PC-9 (cell line): ENCODE measurements at places on chromosomes 11 and 22.

GRCh38 chr11:86438685-86439084, 64.0 kb downstream of the CCDC81 start:
- DNase-seq = no peak

- no peak for DNase-seq
These were observed 1.5 kb upstream of the TAF10 start for GRCh38 chr11:6613496-6613895.

DNA sequence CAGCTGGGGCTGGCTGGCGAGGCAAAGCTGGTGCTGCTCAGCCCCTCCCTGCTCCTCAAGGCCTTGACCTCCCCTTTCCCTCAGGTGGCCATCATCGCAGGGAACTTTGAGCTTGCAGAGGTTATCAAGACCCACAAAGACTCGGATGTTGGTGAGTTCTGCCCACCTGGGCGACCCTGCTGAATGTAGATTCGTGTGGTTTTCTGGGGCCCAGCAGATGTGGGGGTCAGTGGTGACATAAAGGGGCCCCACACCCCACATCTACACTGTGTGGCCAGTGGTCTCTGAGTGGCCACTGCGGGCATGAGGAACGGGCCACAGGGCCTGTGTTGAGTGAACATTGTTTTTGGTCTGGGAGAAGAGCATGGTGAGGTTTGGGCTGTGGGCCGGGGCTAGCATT, 11.9 kb downstream of the SHANK3 start:
- DNase-seq = no peak

DNA sequence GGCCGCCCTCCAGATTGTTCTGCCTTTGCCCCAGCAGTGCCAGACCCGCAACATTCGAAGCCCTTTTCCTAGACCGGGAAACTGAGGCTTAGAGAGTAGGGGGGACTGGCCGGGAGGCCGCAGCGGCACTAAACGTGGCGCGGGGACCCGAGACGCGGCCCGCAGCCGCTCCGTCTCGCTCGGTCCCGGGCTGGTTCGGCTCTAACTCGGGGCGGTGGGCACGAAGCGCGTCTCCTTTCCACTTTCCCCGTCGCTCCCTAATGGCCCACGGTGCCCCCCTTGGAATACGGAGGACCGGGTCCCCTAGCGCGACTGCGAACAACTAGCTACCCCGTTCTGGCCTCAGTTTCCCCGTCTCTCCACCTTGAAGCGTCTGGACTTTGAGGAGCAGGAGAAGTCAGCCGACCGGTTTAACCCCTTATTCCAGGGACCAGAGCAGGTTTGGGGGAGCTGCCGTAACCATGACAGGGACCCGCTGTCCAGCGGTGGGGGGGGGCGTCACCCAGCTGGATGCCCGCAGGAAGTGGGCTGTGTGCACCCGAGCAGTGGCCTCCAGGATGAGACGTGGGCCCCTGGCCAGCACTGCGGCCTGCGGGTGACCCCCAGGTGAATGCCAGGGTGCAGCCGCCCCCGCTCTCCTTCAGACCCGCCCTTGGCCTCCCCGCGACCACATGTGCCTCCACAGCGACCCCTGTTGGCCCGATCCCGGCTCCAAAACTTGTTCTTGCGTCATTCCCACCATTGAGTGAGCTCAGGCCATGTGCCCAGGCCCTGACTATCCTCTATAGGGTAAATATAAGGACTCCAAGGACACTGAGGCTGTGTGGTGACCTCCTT, 1.1 kb downstream of the CDC42EP1 start:
- peak; percentile 78 for DNase-seq

GRCh38 chr22:28111501-28112189, 192.6 kb upstream of the PITPNB start:
- DNase-seq = no peak

- peak; percentile 72 for DNase-seq
These were observed 38.6 kb downstream of the TRMU start for GRCh38 chr22:46373921-46374662.

- no peak for DNase-seq
These were observed 16.1 kb upstream of the APOA1 start for GRCh38 chr11:116853461-116854073.

DNA sequence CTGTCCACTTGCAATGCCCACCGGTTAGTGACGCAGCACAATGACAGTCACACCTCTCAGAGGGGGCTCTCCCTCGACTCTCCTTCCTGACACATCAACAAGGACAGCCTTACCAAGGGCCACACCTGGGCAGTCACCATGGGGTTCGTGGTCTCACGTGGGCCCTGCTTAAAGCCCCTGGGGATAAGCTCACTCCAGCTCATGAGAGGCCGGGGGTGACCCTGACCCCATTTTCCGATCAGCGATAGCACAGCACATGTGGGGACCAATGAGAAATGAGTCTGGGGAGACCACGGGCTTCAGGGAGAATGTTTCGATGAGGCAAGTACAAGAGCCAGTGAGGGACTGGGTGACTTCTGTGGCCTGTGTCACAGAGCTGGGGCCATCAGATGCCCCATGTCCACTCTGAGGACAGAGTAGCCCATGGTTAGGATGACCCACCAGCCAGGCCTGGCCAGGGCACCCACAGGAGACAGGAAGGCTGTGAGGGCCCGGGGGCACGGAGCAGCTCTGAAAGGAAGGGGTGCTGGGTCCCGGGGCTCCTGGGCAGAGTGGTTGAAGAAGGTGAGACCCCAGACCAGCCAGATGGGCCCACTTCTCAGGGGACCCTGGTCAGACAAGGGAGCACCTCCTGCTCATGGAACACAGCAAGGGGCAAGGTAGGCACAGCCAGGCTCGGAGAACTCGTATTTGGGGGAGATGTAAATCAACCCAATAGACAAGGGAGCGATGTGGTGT, 128.8 kb downstream of the MED15 start:
- DNase-seq = no peak

DNA sequence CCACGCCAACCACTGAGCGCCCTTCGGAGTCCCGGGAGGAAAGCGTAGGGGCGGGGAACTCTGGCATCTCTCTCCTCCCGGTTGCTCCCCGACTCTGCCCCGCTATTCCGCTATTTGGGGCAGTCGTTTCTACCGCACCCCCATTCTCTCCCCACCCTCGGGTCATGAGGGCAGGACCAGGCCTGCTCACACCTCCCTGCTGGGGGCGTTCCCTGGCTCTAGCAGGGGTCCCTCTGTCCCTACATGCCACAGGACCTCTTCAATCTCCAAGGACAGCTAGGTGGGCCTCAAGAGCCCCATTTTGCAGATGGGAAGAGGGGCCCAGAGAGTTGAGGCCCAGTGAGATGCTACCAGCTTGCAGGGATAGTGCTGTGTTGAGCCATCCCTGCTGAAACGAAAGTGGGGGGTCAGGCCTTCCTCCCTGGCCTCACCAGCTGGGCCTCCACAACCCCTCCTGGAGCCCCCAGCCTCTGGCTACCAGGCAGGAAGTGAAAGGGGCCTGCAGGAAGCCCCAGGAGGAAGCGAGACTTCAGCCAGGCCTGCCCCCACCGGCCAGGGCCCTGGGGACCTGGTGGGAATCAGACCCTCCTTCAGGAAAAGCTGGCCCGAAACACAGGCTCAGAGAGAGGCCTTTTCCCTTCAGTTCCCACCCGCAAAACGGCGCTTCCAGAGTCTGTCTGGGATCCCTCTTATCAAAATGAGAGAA, 5.5 kb upstream of the SHISA8 start:
- DNase-seq = no peak

DNA sequence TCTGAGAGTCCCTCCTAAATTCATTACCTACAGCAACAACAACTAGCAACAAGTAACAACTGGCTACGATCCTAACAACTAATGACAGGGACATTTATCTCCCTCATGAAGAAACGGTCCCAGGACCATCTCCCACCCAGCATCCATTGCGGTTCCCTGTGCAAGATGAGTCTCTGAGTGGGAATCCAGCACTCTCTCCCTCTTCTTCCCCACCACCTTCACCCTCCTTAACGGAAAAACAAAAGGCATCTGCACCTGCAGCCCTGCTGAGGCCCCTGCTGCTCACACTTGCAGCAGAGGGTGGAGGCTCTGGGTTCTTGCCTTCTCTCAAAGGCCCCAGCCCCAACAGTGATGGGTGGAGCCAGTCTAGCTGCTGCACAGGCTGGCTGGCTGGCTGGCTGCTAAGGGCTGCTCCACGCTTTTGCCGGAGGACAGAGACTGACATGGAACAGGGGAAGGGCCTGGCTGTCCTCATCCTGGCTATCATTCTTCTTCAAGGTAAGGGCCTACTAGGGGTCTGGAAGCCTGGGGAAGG, at the start of gene CD3G:
Gene CD3G, plus strand, starts transcription at position 364 of the 535 bp plus-strand sequence. Its CDS starts 80 bp downstream, at position 444.
- DNase-seq = no peak

GRCh38 chr11:1777737-1778136, 14.0 kb upstream of the CTSD start:
- no peak for DNase-seq

DNA sequence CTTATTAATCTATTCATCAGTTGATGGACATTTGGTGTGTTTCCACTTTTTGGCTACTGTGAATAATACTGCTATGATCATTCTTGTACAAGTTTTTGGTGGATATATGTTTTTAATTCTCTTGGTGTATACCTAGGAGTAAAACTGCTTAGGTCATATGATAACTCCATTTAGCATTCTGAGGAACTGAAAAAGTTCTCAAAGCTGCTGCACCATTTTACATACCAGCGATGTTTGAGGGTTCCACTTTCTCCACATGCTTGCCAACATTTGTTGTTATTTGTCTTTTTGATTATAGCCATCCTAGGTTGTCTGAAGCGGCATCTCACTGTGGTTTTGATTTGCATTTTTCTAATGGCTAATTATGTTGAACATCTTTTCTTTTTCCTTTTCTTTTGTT, 4.1 kb upstream of the ACER3 start:
- no peak for DNase-seq

DNA sequence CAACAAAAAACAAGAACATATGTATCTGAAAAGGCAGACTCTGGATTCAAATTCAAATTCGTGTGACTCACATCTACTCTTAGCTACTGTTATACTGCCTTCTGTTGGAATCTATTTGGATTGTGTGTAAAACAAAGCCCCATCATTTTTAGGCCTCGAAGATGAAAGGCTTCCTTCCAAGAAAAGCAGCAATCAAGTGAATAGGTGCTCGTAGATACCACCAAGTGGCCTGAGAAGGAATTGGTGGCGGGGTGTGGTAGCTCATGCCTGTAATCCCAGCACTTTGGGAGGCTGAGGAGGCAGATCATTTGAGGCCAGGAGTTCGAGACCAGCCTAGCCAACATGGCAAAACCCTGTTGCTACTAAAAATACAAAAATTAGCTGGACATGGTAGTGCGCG, 4.2 kb downstream of the GRAMD1B start:
- no peak for DNase-seq

- DNase-seq = no peak
These were observed 91.9 kb downstream of the CSTPP1 start for GRCh38 chr11:47028195-47029093.

GRCh38 chr11:134246678-134247077, 6.5 kb downstream of the THYN1 start:
- DNase-seq = no peak

- no peak for DNase-seq
These were observed 13.8 kb downstream of the GGT5 start for GRCh38 chr22:24230911-24231656.

DNA sequence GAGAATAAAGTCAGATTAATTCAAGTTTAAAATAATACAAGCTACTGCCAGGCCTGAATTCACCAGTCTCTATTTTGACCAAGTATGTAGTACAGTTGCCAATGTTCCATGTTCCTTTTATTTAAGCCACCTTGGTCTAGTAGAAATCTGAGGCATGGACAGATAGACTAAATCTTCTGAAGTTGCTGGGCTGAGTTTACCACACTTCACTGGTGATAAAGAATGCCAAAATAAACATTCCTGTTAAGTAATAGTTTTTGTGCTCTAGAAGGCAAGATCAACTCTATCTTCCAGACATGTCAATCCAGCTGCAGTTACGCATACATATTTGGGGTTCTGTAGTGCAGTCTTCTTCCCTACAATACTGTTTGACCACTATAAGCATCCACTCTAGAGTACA, 83.9 kb upstream of the C11orf87 start:
- DNase-seq = no peak

GRCh38 chr11:27907530-27907929, 200.4 kb downstream of the KIF18A start:
- no peak for DNase-seq

DNA sequence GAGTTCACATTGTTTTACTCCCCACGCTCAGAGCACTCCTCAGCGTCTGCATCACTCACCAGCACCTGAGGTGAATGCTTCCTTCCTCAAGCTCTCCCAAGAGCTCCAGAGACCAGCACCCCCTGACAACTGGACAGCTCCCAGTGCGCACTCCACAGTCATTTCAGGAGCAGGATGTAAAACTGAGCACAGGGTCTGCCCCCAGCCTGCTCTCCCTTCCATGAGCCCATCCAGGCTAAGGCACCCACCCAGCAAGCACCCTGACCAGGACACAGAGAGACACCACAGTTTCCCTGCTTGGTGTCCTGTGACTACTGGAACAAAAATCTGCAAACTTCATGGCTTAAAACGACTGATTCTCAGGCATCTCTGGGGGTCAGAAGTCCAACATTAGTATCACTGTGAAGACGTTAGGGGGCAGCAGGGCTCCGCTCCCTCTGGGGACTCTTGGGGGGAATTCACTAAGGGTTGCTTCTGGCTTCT, 3.3 kb downstream of the SCGB1D2 start:
- DNase-seq = peak; percentile 25

GRCh38 chr11:125772834-125773505, 5.7 kb downstream of the PATE2 start:
- no peak for DNase-seq

GRCh38 chr11:36347384-36347906, 51.4 kb downstream of the PRR5L start:
- no peak for DNase-seq

GRCh38 chr22:50271519-50271970, 1.4 kb upstream of the MAPK11 start:
- no peak for DNase-seq

- DNase-seq = no peak
These were observed 33.5 kb downstream of the LRP5 start for GRCh38 chr11:68345776-68346461.

GRCh38 chr11:17768547-17768946, 34.0 kb downstream of the KCNC1 start:
- DNase-seq = no peak

DNA sequence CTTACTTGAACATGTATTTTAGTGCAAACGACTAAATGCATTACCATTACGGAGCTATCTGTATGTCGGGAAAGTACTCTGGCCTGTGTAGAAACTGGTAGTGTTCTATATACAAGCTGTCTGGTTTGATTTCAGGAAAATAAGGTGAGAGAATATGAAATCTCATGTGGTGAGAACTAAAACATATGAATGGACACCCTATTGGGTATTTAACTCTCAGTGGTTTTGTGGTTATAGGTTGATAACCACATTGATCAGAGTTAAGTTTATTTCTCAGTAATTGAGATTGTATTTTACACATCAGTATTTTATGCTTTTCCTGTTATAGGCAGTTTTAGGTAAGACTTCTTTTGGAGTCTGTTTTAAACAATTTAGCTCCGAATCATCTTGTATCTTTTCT, 10.4 kb downstream of the ANO5 start:
- no peak for DNase-seq
